Right ventricle myocardium superior (tissue), 1 donor: ENCODE measurements at places on chromosomes 3 and 15.

- no peak for DNase-seq
These were observed 88.5 kb downstream of the ERC2 start for GRCh38 chr3:56379723-56380287.

- DNase-seq = no peak
These were observed 759 bp upstream of the ARID3B start for GRCh38 chr15:74540161-74540760.

DNA sequence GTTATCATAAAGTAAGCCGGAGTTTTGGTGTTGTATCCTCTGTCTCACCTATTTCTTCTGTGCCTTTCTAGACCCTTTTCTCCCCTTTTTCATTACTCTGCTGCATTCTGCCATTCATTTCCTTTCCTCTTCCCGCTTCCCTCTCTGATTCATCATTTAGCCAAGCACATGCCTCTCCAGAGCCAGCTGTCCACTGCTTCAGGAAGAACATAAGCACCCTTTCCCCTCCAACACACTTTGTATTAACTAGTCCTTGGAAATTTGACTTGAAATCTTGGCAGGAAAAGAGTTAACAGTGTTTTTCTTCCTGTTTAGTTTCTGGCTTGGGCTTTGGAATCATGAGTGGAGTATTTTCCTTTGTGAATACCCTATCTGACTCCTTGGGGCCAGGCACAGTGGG is 9.7 kb downstream of the APH1B start:
- DNase-seq = no peak

- DNase-seq = no peak
These were observed 93.2 kb downstream of the DGKG start for GRCh38 chr3:186268616-186269448.

- DNase-seq = no peak
These were observed 4.8 kb upstream of the RHOV start for GRCh38 chr15:40878785-40879184.

GRCh38 chr3:27219127-27219845 is 149.9 kb downstream of the NEK10 start:
- DNase-seq = no peak

GRCh38 chr3:169901453-169901852 is 9.9 kb upstream of the SAMD7 start:
- DNase-seq = no peak

GRCh38 chr15:36332301-36332700 is 247.1 kb upstream of the CDIN1 start:
- no peak for DNase-seq

DNA sequence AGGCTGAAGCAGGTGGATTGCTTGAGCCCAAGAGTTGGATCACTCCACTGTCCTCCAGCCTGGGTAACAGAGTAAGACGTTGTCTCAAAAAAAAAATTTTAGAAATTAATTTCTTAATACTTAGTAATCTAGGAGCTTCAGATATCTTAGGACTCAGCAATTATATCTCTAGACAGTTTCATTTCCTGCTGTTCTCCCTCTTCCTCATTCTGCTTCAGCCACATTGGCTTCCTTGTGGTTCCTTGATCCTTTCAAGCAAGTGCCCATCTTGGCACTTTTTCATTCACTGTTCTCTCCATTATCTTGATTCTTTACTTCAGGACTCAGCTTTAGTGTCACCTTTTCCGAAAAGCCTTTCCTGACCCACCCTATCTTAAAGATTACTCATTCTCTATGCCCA is 22.5 kb downstream of the TMEM202 start:
- no peak for DNase-seq

DNA sequence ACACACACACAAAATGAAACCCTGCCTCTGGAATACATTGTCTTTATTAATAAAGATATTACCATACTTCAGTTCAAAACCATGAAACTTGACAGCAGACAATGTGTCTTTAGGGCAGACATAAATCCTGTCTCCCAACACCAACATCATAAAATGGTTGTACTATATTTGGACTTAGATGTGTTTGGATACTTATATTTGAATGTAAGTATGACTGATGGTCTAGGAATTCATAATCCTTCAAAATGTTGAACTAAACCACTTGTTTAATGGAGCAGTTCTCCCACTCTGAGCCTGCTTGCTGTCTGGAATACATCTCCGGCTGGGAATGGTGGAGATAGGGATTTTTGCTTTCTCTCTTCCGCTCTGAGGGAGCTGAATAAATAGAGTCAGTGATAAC is 10.6 kb downstream of the FBN1 start:
- DNase-seq = no peak

DNA sequence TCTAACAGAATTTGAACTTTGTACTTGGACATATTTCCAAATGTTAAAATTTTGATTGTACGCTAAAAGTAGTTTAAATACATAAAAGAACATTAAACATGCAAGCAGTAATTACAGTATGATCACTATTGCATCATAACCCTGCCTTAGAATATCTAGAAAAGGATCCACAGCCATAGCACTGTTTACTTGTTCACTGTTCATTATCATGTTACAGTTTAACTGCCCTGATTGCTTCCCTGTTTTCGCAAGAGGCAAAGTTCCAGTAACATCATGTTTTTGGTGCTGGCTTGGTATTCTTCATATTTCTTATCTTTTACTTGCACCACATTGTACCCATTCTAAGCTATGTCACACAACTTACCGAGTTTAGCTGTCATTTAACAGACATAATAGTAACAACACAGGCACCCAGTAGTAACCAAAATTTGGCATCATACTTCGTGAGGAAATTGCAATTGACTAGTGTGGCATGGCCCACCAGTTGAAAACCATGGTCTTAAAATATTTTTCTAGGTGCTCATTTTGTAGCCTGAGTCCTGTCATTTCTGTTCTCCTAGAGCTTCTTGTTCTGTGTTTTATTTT is 13.3 kb upstream of the TMEM87A start:
- no peak for DNase-seq

- DNase-seq = no peak
These were observed 105.0 kb downstream of the FOXP1 start for GRCh38 chr3:71478568-71478967.

- DNase-seq = peak; percentile 85
These were observed at the start of gene DUSP7 for GRCh38 chr3:52056521-52056967. DUSP7 (minus strand) TSS chr3:52056571; CDS start chr3:52056366, 205 bp downstream.

GRCh38 chr3:87696124-87697013 is 362.4 kb downstream of the CGGBP1 start:
- no peak for DNase-seq

DNA sequence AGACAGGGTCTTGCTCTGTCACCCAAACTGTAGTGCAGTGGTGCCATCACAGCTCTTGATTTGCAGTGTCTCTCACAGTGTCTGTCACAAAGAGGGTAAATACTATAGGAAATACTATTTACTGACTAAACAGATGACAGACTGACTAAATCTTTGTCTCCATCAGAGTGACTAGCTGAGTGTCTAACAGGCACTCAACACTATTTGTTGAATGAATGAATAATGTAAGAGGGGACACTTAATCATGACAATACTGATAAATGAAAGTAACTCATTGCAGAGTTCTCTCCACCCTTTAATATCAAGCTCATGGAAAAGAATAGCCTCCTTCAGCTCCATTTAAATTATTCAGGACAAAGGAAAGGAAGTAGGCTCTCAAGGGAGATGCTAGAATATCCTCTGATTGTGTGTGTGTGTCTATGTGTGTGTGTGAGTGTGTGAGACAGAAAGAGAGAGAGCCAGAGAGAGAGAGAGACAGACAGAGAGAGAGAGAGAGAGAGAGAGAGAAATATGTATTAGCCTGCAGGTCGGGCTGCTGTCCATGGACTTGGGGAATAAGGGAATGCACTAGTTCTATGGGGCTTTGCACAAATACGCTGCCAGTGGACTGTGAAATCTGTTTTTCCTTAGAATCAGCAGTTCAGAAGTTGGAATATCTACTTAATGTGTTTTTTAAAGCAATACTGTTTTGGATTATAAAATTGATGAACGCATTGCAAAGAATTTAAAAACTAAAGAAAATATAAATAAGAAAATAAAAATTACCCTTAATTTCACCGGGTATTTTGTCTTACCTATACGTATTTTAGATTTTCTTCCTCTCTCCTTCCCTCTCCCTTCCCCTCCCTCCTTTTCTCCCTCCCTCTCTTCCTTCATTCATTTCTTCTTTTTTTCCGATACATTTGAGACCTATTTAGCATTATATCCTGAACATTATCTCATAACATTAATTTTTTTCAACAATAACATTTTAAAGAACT is 132.9 kb upstream of the LRIG1 start:
- DNase-seq = no peak

- no peak for DNase-seq
These were observed 243.1 kb downstream of the MECOM start for GRCh38 chr3:169420429-169420828.

GRCh38 chr3:127304121-127304744 is 16.4 kb upstream of the PRR20G start:
- DNase-seq = no peak
